ENCODE measurements at places on chromosomes 6 and 20.

DNA sequence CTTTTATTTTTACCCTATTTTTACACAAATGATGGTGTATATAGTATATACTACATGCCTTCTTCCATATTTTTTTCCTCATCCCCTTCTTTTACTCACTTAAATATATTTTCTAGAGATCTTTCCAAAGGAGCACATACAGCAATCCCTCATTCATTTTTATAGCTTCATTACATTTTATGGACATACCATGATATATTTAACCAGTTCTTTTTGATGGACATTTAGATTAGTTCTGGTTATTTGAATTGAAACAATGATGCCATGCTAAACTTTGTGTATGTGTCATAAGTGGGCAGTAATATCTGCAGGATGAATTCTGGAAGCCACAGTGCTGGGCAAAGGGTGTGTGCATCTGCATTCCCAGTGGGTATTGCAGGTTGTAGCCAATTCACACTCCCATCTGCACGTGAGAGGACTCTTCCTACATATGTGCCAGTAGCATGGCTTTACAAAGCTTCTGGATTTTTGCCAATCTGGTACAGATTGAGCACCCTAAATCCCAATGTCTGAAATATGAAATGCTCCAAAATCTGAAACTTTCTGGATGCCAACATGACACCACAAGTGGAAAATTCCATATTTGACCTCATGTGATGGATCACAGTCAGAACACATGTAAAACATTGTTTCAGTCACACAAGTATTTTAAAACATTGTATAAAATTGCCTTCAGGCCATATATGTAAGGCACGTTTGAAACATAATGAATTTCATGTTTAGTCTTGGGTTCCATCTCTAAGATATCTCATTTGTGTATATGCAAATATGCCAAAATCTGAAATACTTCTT, 127.2 kb downstream of the ARID1B start:
- DNase-seq: no peak

- no peak for DNase-seq
Observed at GRCh38 chr20:33549229-33549999, 59.5 kb downstream of the CBFA2T2 start.

GRCh38 chr20:52142757-52143156, 48.8 kb downstream of the ZFP64 start:
- no peak for DNase-seq

DNA sequence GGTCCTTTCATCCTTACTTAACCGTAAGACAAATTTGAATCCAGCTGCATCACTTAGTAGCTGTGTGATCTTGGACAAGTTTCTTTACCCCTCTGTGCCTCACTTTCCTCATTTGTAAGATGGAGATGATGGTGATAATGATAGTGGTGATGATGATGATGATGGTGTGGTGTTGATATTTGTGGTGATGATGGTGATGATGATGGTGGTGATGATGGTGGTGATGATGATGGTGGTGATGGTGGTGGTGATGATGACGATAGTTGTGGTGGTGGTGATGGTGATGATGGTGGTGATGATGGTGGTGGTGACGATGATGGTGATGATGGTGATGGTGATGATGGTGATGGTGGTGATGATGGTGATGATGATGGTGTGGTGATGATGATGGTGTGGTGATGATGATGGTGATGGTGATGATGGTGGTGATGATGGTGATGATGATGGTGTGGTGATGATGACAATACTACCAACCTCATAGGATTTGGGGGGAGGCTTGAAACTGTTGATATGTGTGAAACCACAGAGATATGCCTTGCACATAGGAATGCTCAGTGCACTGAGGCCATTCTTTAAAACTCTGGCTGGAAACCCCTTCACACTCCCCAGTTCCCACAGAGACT, 233.2 kb downstream of the LY86 start:
- DNase-seq: no peak

DNA sequence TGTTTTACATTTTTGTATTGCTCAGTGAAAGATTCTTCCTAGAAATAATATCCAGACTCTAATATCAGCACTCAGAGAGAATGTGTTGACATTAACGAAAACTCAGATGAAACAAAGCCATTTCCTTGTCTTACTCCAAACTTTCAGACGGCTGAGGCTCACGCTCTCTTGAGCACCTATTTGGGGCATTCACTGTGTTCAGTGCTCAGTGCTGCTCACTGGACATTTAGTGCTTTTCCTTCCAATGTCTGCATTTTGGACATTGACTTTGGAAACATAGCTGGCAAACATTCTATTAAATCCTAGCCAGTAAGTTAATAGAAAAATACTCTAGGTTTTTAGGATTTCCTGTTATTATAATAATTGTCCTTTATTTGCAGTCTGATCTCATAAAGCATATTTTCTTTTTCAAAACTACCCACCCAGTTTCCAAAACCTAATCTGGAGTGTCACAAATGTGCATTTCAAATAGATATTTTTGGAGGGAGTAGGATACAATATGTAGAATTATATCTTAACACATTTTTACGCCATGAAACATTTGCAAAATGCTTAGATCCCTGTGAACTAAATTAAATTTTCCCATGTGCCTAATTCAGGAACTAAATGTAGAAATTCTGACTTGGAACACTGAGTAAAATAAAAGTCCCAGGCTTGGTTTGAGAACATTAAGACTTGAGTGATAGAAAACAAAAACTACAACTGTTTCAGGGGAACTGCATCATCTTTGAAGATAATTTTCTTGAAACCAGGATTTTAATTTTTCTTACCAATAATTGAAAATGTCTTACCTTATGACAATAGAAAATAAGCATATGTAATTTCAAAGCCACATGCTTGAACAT, 91.7 kb upstream of the B3GAT2 start:
- no peak for DNase-seq

DNA sequence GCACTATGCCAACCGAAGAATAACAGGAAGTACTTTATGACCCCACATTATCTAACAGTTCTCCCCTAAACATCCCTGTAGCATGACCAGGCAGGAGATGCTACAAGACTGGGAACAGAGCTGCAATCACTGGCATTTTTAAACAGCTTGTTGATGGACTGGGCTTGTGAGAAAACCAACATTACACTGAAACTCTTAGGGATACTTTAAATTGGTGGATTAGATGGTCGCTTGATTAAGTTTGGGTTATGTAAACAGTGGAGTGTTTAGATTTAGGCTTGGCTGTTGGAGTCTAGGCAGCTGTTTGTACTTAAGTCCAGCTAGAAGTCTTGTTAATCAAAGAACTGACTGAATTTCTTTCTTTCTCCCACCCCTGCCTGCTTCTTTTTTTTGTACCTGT, 234.1 kb upstream of the BMP2 start:
- DNase-seq: peak; percentile 4

DNA sequence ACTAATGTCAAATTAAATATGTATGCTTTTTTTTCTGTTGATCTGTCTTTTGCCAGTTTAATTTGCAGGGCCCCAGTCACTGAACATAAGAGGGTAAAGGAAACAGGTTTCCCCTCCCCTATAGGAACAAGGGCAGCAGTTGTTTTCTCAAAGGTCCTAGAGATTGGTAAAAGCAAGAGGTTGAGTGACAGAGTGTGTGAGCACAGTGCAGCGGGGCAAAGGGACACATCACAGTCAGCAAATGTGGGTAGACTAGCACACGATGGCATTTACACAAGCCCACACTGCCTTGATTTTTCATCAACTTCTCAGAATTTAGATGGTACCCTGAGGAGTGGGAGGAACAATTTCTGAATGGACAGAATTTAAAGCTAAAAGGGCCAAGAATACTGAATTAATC, 138.7 kb upstream of the MYLIP start:
- no peak for DNase-seq

GRCh38 chr6:155341130-155341828, 27.0 kb upstream of the TFB1M start:
- no peak for DNase-seq

GRCh38 chr6:170522565-170523183, 30.4 kb downstream of the PSMB1 start:
- DNase-seq: peak; percentile 83

GRCh38 chr6:89385846-89386245, 26.2 kb downstream of the RRAGD start:
- no peak for DNase-seq

- peak; percentile 86 for DNase-seq
Observed at GRCh38 chr6:29723262-29723665, at the start of gene HLA-F. HLA-F (plus strand) TSS chr6:29723434; CDS start chr6:29723464, 30 bp downstream.

GRCh38 chr6:108115598-108116058, 41.1 kb upstream of the OSTM1 start:
- peak; percentile 34 for DNase-seq

- no peak for DNase-seq
Observed at GRCh38 chr20:54774426-54774825, 299.0 kb downstream of the DOK5 start.

DNA sequence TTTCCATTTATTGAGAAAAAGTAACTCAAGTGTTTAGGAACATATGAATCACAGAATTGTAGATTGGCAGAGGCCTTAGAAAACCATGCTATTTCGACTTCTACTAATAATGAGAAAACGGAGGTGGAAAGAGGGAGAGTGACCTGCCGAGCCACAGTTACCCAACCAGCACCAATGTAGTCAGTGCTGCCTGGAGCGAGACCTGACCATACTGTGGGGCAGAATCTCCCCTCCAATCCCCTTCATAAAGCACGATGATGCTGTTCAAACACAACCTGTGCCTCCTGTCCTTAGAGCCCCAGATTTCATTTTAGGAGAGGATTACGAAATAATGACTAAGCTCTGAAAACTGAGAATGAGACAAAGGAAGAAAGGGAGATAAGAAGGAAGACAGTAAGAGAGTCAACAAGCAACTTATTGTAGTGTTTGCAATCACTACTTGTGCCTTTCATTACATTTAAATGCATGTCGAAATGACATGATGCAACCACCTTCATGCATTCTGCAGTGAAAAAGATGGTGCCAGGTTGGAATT, 70.6 kb downstream of the ATXN1 start:
- DNase-seq: no peak

DNA sequence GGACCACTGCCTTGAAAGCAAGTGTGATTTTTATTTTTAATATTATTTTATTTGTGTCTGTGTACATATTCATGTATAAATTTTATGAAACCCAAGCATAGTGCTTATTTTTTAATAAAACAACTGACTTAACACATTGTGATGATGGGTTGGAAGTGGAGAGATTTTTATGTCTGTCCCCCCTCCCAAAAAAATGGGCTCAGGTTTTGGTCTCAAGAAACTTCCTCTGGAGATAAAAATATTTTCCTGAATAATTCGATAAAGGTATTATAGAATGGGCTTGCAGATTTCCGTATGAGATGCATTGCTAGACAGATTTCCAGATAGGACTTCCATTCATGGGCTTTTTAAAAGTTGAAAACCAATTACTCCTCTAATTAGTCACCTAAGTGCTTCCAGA, 2.7 kb downstream of the FOXQ1 start:
- DNase-seq: no peak

GRCh38 chr6:18253635-18254034, 10.7 kb downstream of the DEK start:
- no peak for DNase-seq

DNA sequence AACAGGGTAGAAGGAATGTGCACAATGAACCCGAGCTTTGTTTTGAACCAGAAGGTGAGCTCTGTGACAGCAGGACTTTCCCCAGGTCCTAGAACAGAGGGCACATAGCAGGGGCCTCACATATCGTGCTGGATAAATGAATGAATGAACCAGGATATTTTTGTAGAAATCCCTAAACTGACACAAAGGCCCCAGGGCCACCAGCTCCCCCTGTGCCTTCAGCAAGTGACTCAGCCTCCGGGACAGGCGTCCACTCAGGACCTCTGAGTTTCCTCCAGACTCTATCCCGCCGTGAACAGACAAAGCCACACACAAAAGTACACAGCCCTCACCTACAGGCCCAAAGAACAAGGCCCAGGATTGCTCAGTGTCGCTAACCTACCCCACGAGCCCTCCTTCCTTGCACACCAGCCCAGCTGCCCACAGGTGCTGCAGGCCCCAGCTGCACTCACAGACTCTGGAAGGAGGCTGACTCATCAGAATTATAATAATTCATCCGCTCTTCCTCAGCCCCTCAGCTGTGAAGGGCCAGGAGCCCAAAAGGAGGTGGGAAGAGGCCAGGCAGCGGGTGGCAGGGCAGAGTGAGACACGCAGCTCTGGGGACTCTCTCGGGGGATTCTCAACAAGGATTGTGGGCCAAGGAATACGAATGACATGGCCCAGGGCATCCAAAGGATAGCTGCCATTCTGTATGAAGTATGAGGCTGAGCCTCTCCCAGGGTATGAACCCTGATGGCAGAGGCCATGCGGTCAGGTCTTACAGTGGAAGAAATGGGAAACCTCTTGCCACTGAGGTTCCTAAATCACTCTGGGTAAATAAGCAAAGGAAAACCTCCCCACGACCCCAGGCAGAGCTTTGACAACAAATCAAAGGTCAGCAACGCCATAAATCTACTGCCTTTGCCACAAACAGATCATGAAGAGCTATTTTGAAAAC, 40.9 kb downstream of the SUMO4 start:
- DNase-seq: no peak

GRCh38 chr20:51022803-51023616, at the start of gene KCNG1:
KCNG1 (minus strand) TSS chr20:51023107; CDS start chr20:51010338, 12,769 bp downstream.
- DNase-seq: peak; percentile 61

- peak; percentile 26 for DNase-seq
Observed at GRCh38 chr6:73062837-73063236, 162.5 kb downstream of the KHDC1L start.

DNA sequence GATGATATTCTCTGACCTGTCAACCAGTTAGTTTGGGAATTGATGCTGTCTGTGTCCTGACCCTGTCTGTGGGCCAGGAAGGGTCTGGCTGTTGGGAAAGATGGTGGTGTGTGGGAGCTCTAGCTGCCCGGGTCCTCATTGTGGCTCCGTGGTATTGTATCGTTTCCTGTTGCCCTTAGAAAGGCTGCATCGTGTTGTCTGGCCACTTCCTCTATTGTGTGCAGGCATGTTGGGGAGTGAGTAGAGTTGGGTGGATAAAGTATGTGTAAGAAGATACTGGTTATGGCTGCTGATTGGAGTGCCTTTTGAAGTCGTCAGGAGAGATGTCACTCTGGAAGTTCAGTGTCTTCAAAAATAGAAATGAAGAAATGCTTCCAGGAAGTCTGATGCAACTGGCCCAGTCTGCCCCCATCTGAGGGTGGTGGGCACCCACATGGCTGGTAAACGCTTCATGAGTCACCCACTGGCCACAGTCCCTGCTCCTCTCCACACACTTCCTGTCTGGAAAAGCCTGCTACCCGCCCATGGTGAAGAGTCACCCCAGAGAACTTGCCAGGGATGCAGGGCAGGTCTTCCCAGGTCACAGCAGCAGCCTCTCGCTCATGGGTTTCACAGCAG, 27.9 kb downstream of the PPARD start:
- peak; percentile 98 for DNase-seq

GRCh38 chr6:20403766-20404640, 2.3 kb downstream of the E2F3 start:
- peak; percentile 47 for DNase-seq

All from myocyte (in vitro differentiated cells).